ENCODE measurements at places on chromosomes 16 and 17. TPM values are rescaled to one million over a fixed set of nuclear protein-coding genes. Genes with fewer than 3 reads are reported as not detected.
A peak's percentile ranks its signal among the peaks of the same experiment; 100 is the strongest.

Gene CCDC154
- total RNA-seq = 1.5 TPM

- H3K27me3 ChIP-seq = no peaks in the 10 kb centered on the region
- DNase-seq = no peak
These were observed 8.7 kb downstream of the EIF1 start for GRCh38 chr17:41697122-41697962.

Gene CDYL2
- total RNA-seq = 26.5 TPM

GRCh38 chr17:50272711-50273653 is 1.3 kb upstream of the TMEM92 start:
- H3K27ac ChIP-seq = peak overlapping the region; percentile 70
- H3K4me3 ChIP-seq = peak overlapping the region; percentile 57
- no peaks in the 10 kb centered on the region for H3K27me3 ChIP-seq
- DNase-seq = no peak

DNA sequence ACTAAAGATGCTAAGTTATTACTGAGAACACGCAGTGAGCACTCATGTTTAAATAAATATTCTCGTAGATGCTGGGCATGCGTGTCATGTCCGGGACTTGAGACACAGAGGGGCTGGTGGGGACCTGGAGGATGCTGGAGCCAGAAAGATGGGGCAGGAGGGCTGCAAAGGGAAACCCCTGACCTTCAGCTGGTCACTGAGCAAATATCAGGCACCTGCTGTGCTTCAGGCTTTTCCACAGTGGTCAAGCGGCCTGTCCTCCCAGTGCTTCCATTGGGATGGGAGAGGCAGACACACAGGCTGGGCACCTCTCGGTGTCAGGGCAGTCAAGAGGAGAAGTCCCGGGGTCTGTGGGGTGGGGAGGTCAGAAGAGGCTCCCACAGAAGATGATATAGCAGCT is 211.4 kb downstream of the GSG1L start:
- H3K36me3 ChIP-seq = no peaks in the 10 kb centered on the region
- DNase-seq = no peak
- peaks cover 5% of the 10 kb centered on the region for H3K27me3 ChIP-seq
- no peak overlapping the region for H3K27ac ChIP-seq
